Nephron progenitor cell (in vitro differentiated cells): ENCODE measurements at places on chromosomes 12 and 14.

DNA sequence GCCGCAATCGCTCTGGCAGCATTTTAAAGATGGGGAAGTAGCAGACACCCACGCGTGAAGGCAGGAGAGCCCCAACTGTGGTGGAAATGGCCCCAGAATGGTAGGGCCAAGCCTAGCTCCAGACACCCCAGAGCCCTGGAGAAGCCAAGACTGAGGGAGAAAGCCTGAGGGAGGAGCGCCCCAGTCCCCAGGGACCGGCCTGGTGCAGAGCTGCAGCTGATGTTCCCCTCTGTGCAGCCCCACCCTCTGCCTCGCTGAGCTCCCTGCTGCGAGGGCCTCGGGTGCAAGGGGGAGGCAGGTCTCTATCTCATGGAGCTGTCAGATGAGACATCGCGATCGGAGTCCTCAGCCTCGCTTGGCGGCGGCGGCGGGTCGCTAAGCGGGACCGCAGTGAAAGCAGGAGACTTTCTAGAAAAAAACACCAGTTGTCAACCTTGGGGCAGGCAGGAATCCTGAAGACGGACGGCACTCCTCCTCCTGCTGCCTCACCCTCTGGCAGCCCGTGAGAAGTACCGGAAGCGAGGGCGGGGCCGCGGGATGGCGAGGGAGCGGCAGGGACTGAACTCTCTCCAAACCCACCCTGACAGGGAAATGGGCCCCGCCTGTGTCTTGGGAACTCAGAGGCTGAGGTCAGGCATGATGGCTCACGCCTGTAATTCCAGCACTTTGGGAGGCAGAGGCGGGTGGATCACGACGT lies 6.0 kb downstream of the GAPDH start:
- peak; percentile 86 for DNase-seq

- DNase-seq = no peak
These were observed 96.2 kb downstream of the MON2 start for GRCh38 chr12:62562846-62563245.

- DNase-seq = peak; percentile 57
These were observed 28.1 kb upstream of the TBC1D30 start for GRCh38 chr12:64796205-64796845.

DNA sequence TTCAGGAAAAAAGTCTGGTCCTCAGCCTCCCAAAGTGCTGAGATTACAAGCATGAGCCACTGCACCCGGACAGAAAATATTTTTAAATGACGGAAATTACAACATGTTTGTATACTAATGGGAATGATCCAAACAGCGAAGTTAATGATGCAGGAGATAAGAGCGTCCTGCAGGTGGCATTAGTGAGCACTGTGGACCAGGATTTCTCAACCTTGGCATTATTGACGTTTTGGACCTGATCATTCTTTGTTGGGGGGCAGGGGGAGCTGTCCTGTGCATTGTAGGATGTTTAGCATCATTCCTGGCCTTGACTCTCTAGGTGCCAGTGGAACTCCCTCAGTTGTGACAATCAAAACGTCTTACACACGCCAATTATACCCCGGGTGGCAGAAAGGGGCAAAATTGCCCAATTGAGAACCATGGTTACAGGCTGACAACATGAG lies 34.1 kb downstream of the SCFD1 start:
- peak; percentile 36 for DNase-seq

DNA sequence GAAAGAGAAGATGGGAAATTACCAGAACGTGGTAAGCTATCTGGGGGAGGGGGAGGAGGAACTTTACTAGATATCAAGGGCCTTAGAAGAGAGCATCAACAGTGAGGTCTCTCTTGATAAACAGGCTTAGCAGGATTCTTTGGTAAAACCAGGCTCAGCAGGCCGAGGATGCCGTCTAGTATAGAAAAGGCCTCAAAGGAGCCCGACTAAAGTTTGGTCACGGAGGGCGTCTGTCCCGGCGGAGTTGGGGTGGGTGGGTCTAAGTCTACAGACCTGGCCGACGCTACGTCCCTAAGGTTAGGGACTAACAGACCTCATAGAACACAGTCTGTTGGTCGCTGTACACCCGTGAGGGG lies 538 bp upstream of the TIGAR start:
- no peak for DNase-seq

GRCh38 chr12:27868139-27868538 lies 88.1 kb upstream of the MANSC4 start:
- DNase-seq = no peak

DNA sequence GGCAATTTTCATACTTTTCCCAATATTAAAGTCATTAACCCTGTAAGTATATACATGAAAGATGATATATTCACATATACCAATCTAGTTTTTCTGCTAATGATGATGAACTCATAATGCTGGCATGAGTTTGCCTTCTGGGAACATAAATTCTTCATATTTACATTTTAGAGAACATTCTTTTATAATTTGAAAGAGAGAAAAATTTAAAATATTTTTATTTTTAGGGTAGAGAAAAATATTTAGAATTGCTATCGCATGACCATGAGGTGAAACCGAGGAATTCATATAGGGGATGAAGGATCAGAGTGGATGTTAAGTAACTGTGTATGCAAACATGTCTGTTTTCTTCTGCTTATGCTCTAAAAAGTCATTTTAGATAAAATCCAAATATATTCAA lies 825.3 kb upstream of the FLRT2 start:
- no peak for DNase-seq

DNA sequence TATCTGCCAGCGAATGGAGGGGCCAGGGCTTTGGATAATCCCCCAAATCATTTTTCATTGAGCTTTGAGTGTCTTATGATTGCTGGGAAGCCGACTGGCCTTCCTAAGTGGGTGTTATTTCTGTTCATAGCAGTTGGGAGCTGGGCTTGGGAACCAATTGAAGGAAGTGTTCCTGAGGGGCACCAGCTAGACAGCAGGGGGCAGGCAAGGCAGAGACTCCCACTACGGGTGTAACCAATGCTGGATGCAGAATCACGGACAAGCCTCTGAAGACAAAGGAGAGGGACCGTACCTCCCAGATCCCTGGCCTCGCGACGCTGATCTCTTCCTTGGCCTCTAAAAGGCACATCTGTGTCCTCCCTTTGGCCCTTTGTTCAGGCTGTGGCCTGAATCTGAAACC lies 149.0 kb upstream of the PRMT8 start:
- DNase-seq = peak; percentile 68

GRCh38 chr14:106210650-106211049 lies 684.3 kb downstream of the TMEM121 start:
- DNase-seq = no peak

DNA sequence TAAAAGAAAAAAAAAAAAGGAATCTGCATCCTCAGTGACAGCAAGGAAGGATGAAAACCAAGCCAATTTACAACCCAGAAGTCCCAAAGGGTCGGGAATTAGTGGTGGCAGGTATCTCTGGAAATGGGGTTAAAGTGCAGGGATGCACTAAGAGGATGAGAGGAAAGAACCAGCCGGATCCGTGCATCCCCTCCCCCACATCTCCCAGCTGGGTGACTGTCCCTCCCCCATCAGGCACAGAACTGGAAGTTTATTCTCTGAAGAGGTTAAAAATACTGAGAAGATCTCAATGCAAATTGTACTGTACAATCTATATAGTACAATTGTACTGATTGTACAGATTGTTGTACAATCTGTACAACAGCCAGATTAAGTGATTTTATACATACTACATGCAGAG lies 15.4 kb downstream of the CLMN start:
- no peak for DNase-seq

DNA sequence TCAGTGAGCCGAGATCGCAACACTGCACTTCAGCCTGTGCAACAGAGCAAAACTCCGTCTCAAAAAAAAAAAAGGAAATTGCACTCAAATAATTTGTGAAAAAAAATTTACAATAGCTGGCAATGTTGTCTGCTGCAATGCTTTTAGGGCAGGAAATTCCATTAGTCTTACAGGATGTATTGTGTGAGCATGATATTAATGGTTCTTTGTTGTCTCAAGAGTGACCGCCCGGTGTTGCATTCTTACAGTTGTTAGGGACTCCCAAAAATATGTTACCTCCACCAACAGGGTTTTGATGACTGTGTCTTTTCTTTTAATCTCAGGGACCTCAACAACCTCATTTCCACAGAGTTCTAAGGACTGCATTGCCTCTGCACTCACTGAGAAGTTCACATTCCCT lies 44.8 kb downstream of the PZP start:
- no peak for DNase-seq

DNA sequence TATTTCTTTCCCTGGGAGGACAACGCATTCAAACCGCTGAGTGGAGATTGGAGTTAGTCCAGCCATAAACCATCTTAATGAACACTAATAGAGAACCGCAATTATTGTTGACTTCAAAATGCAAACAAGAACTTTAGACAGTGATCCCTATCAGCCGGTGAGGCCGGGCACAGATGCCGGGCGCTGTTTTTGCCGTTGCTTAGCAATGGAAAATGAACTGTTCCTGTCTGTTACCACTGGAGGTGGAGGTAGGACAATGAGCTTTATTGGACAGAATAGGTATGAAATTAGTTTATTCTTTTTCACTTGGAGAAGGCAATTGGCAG lies 216.8 kb downstream of the TTC8 start:
- no peak for DNase-seq

- no peak for DNase-seq
These were observed 55.1 kb upstream of the PIK3C2G start for GRCh38 chr12:18206198-18206597.

DNA sequence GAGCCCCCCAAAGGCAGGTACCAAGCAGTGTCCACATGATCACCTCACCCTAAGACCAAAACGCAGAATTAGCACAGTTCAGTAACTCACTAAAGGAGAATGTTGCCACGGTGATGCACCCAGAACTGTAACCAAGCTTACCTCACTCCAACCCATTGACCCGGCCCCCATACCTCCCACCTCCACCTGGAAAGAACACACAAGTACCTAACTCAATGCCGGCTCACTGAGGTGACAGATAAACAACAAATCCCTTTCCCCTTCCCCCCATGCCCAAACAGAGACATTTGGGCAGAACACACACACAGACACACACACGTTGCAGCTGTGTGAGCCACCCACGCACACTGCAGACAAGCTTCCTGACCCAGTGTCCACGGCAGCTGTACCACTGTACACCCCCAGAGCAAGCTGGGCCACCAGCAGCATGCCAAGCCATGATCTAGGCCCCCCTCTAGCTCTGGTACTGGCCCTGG lies 1.3 kb downstream of the RAPGEF3 start:
- no peak for DNase-seq

DNA sequence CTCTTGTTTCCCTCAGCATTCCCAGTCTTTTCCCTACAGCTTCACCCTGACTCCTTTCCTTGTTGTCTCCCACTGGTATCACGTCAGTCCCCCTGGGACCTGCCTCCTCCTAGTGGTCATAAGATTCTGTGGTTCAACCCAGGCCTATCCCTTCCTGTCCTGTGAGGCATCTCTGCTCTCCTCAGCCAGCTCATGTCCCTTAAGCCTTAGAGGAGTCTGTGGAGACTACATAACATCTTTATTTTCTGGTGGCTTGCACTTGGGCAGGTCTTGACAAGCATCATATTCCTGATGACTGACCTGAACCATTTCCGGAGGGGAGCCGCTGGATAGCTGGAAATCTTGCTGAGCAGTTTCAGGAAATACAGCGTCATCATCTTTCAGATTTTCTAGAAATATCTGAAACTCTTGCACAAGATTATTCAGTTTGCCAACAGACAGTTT lies 688 bp downstream of the C12orf71 start:
- no peak for DNase-seq

DNA sequence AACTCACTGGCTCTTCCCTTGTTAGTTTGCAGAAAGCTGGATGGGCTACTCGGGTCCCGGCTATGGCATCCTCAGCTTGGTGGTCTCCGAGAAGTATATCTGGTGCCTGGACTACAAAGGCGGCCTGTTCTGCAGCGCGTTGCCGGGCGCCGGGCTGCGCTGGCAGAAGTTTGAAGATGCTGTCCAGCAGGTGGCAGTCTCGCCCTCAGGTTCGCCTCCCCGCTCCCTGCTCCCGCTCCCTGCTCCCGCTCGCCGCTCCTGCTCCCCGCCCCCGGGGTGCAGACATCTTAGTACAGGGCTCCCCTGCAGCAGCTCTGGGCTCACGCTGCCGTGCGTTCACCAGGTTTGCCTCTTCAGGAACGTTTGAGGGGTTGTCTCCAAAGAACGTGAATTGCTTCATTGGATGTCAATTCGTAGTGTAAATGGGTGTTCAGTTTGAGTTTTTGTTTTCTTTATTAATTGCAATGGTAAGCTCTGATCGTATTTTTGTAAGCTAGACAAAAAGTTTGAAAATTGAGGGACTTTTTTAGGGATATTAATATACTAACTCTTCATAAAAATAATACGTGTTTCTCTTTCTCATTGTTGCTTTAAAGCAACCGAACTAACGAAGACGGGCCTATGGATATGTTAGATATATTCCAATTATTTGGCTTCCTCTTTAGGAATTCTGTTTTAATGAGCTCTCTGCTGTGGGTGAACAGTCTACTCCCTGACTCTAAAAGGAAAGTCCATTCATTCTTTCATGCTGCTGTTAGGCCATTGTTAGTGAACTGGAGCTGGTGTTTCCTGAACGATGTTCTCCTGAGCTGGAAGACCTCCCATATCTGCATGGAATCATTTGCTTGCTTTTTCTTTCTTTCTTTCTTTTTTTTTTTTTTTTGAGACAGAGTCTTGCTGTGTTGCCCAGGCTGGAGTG lies 71.3 kb downstream of the ANKRD9 start:
- DNase-seq = peak; percentile 92

- DNase-seq = no peak
These were observed 279.3 kb downstream of the TMEM121 start for GRCh38 chr14:105805701-105806100.

DNA sequence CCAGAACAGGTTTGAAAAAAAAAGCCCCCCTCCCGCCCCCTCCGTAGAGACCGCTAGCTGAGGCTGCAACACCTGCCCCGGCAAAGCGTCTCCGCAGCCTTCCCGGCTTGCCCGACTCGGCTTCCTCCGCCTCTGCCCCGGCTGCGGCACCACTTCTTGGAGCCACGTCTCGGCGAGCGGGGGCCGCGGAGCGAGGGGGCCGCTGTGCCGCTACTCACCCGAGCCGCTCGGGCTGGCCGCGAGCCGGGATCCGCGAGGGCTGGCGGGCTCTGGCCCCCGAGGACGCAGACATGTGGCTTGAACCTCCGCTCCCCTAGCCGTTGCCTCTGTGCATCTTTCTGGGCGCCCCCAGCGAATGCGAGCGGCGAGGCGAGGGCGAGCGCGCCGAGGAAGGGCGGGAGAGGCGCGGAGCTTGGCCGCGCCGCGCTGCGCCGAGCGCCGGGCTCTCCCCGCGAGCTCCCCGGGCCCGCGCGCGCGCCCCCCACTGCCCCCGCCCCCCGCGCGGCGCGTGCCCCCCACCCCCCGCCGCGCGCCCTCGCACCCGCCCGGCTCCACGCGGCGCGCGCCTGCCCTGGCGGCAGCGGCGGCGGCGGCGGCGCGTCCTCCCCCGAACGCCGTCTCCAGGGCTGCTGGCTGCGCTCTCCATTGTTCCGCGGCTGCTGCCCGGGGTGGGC lies 249.5 kb downstream of the APAF1 start:
- no peak for DNase-seq

- DNase-seq = no peak
These were observed 8.0 kb upstream of the CPNE6 start for GRCh38 chr14:24063263-24063836.
